ENCODE measurements at places on chromosomes 3 and 15.

DNA sequence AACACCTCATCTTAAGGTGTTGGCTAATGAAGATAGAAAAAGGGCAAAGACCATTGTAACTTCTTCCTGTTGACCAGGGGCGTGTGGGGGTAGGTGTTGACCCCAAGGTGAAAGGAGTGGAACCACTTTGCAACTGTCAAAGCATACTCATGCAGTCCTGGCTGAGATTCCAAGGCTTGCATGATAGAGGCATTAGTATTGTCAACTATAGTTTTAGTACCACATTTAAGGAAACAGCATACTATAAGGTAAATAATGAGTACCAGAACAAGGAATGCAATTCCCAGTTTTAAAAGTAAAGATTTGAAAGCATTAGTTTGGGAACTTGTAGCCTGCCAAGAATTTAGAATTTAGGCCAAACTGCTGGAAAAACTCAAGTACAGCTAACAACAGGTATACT is 27.8 kb upstream of the ADGRG7 start:
- no peak for DNase-seq

GRCh38 chr15:48555241-48555881 is 90.1 kb downstream of the FBN1 start:
- peak; percentile 53 for DNase-seq

GRCh38 chr15:68205558-68205944 is 419 bp upstream of the CALML4 start:
- no peak for DNase-seq

- DNase-seq, result no peak
Measured at GRCh38 chr3:141764045-141764444, 837 bp downstream of the GRK7 start.

DNA sequence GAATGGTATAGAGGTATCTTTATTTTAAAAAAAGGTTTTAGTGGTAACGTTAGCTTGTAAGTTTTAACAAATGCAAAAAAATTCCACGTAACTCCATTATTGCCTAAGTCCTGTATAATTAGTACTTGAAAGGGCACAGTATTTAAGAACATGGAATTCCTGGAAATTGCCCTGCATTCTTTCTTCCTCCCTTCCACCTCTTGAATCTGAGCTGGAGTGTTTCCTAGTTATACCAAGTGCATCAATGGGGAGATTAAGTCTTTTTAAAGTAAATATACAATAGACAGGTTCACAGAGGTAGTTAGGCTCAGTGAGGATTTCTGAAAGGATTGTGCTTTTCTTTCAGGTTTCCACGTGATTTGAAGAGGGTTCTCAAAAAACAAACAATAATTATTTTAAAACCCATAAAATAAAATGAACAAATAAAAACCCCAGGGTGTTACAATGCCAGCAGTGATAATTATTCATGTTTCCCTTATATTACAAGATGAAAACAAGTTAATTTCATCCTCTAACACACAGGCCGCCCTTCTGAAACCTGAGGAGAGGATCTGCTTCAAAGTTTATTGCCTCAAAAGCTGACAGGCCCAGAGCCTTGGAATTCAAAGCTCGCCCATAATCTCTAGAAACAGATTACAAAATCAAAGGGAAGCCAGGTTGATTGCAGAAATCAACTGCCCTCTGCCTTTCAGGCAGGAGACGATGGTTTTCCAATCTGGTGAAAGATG is 128.8 kb upstream of the LMOD3 start:
- no peak for DNase-seq

Data from common myeloid progenitor, CD34-positive (primary cell).